Liver (tissue), 10 donors: ENCODE measurements at places on chromosomes 3 and 15.

DNA sequence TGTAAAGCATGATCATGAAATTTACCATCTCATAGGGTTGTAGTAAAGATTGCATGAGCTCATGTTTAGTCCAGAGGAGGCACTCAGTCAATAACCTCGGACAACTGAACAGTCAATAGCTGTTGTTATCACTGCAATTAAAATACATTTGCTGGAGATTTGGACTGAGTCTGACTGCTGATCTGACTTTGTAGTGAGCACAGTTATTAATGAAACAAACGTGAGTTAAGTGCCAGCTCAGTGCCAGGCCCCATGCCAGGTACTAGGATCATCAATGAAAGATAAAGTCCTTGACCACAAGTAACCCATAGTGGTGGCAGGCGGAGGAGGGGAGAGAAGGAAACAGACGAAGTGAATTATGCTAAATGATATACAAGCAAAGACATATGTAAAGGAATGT, 43.7 kb upstream of the PRICKLE2 start:
- DNase-seq = no peak

DNA sequence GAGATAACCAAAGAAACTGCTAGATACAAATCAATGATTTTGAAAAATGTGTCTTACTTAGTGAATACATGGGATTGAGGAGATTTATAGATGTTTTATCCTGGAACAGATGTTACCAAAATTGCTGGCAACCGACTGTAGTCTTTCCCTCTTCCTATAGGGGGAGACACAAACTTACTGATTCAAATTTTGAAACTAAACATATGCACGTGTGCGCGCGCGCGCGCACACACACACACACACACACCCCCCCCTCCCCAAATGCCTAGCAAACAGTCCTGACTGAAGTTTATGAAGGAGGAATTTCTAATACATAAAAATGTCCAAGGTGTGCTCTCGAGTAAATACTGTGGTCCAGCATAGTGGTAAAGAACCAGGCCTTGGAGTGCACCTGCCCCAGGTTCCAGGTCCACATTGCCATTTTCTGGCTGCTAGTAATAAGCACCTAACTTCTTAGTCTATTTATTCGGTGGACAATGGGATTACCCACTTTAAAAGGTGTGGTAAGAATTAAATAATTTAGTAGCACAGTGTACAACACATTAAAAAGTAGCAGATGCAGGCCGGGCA, 18.5 kb upstream of the C3orf62 start:
- DNase-seq = no peak

DNA sequence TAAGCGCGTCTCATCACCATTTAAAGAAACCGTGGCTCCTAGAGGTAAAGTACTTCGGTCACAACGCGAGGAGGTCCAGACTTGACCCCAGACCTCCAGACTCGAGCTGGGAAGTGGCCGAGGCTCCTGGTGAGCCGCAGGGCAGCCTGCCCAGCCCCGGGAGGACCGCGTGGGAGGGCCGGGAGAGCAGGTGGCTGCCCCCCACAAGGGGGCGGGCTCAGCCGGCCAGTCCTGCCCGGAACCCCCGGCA, at the start of gene SLC27A2:
Gene SLC27A2 (plus strand): TSS at position 228 of the 250 bp plus-strand sequence. CDS start 232 bp downstream, outside the sequence.
- peak; percentile 70 for DNase-seq

GRCh38 chr15:68285259-68285980, 7.9 kb downstream of the FEM1B start:
- no peak for DNase-seq

DNA sequence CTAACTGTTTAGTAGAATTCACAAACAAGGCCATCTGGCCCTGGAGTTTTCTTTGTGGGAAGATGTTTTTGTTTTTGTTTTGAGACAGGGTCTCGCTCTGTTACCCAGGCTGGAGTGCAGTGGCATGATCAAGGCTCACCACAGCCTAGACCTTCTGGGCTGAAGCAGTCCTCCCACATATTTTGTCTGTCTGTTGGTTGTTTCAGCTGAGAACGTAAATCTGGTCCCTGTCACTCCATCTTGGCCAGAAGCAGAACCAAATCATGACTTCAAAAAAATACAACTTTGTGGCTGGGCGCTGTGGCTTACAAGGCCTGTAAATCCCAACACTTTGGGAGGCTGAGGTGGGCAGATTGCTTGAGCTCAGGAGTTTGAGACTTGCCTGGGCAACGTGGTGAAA, 27.1 kb downstream of the MRAS start:
- no peak for DNase-seq

GRCh38 chr3:171932153-171932611, 89.0 kb downstream of the TMEM212 start:
- no peak for DNase-seq

GRCh38 chr15:85980946-85981345, 98.7 kb upstream of the AGBL1 start:
- DNase-seq = no peak

GRCh38 chr3:72200332-72200731, 415.4 kb upstream of the PROK2 start:
- no peak for DNase-seq

DNA sequence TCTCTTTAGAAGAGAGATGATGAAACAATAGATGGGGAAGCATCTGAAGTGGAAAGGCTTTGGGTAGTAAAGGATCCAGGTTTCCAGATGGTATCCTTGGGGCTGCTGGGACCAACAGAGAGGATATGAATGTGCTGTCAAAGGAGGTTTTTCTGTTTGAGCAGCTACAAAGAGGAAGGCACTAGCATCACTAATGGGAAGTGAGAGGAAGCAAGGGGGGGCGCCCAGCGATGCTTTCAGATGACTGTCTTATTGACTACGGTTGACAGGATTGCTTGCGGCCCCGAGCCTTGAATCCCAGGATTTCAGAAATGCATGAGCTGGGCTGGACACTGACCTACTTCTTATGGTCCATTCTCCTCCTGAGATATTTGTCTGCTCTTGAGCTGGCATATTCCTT, 103.8 kb upstream of the GALNT15 start:
- DNase-seq = no peak

DNA sequence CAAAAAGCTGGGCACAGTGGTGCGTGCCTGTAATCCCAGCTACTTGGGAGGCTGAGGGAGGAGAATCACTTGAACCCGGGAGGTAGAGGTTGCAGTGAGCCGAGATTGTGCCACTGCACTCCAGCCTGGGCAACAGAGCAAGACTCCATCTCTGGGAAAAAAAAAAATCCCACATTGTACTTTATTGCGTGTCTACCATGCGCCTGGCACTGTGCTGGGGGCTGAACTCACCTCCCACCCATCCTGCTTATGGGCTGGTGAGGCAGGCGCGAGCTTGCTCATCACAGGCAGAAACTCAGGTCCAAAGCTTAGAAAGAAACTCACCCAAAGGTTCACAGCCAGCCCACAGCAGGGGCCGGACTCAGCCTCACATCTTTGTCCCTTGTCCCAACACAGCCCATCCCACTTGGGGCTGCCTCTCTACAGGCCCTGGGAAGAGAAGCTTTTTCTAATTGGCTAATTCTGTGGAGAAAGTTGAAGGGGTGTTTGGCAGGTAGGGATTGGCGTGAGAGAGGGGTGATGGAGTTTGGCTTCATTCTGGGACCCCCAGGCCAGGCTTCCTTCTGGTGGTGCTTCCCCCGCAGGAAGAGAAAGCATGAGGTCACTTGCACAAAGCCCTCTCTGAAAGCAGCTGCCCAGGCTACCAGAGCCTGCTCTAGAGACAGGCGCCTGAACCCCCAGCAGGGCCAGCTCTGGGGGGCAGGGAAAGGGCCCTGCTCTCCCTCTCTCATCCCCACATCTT, 122.6 kb upstream of the SMAD3 start:
- no peak for DNase-seq

GRCh38 chr3:188465311-188465710, 311.4 kb downstream of the LPP start:
- no peak for DNase-seq

- DNase-seq = no peak
These were observed 105.4 kb upstream of the TNIK start for GRCh38 chr3:171565481-171566058.

- no peak for DNase-seq
These were observed 235.2 kb downstream of the TLE3 start for GRCh38 chr15:69862540-69862939.

- DNase-seq = no peak
These were observed 45.4 kb downstream of the PDE8A start for GRCh38 chr15:85027033-85027380.

DNA sequence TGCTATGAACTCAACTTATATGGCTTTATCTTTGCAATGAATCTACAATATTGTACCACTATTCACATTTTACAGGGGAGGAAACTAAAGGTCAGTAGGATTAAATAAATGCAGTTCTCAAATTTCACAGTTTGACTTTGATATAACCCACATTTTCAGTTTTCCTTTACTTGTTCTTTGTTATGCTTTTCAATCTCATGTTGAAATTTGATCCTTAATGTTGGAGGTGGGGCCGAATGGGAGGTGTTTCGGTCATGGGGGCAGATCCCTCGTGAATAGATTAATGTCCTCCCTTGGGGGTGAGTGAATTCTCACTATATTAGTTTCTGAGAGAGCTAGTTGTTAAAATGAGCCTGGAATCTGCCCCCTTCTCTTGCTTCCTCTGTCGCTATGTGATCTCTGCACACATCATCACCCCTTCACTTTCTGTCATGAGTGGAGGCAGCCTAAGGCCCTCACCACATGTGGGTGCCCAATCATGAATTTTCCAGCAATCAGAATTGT, 44.7 kb downstream of the CD200 start:
- no peak for DNase-seq

DNA sequence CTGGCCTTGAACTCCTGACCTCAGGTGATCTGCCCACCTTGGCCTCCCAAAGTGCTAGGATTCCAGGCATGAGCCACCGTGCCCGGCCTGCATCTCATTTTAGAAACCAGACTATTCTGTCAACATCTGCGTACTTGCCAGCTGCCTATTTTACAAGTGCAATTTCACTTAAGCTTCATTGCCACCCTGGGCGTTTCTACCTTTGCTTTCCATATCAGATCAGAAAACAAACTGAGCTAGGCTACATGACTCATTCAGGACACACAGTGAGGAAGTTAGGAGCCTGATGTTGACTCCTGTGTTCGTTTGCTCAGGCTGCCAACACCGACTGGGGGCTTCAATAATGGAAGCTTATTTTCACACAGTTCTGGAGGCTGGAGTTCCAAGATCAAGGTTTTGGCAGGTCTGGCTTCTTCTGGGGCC, 42.3 kb upstream of the KLHL25 start:
- DNase-seq = no peak

GRCh38 chr3:150165396-150166094, 194.8 kb upstream of the PFN2 start:
- no peak for DNase-seq

DNA sequence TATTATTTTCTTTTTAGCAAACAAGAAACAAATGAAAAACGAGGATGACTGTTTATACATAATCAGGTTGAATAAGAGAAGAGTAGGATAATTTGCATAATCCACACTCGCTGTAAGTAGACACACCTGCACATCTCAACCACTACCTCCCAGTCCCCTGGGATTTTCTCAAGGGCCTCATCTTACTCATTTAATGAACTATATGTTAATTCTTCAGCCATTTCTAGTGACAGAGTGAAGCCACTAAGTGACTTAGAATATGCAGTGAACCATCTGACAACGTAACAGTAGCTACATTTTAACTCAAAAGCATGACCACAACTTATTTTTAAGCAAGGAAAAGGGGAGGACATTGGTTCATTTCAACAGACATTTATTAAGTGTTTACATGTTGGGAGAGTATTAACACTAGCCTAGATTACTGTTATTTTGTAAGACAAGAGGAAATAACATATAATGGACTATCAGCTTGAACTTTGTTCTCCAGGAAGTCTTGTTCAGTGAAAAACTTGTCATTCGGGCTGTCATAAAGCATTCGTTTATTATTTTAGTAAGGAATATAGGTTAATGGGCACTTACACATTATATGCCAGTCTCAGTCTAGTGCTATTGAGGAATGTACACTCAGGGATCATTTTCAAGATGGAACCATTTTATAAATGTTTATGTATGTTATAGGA, 173.0 kb upstream of the ROBO2 start:
- no peak for DNase-seq

DNA sequence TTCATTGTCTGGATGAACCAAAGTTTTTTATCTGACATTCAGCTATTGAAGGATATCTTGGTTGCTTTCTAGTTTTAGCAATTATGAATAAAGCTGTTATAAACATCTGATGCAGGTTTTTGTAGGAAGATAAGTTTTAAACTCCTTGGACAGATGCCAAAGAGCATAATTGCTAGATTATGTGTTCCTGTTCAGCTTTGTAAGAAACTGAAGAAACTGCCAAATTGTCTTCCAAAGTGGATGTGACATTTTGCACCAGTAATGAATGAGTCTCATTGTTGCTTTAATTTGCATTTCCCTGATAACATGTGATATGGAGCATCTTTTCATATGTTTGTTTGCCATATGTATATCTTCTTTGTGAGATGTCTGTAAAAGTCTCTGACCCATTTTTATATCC, 239.9 kb upstream of the TTC14 start:
- no peak for DNase-seq

DNA sequence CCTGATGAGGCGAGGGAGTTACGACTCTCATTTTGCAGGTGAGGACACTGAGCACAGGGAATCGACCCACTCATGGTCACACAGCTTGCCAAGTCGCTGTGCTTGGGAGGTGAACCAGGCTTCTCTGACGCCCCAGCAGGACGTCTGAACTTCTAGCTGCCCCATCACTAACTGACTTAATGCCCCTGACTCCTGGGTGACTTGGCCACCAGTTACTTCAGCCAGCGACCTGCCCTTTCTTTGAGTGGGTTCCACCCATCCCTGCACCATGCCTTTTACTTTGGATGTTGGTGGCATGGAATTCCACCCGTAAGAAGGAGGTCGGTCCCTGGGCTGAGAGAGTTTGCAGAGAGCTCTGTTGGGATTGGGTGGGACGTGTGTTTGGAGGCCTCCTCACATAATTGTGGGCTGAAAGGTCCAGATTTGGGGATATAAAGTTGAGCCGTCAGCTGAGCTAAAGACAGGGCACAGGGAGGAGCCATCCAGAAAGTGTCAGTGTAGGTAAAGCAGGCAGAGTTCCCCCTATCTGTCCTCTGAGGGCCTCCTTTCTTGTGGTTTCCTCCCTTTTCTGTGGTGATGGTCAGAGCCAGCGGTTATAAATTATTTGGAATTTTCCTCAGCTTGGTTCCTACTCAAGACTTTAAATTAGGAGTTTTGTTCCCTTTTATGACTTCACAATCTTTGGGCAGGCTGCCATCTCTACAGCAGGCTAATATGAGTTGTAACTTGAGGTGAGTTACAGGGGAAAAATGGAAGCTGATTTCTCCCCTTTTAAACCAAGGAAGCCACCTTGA, 55.0 kb downstream of the FLNB start:
- no peak for DNase-seq
